Activated naive CD8-positive, alpha-beta T cell treated with anti-CD3 and anti-CD28 coated beads, Interleukin-2, amount 10 ng/mL, durations not matched to agents 7 days and 5 days (primary cell): ENCODE measurements at places on chromosomes 4 and X. TPM values are rescaled to one million over a fixed set of nuclear protein-coding genes. Genes with fewer than 3 reads are reported as not detected.
A peak's percentile ranks its signal among the peaks of the same experiment; 100 is the strongest.

- peaks cover 23% of the 10 kb centered on the region for H3K36me3 ChIP-seq
- peak overlapping the region; percentile 78 for H3K4me3 ChIP-seq
- DNase-seq = no peak
These were observed 21.9 kb downstream of the LEF1 start for GRCh38 chr4:108146819-108147218.

- H3K4me3 ChIP-seq = peak overlapping the region; percentile 63
- peaks cover 35% of the 10 kb centered on the region for H3K4me1 ChIP-seq
- no peaks in the 10 kb centered on the region for H3K27me3 ChIP-seq
- H3K36me3 ChIP-seq = no peaks in the 10 kb centered on the region
- peak overlapping the region; percentile 99 for H3K27ac ChIP-seq
- peak; percentile 63 for DNase-seq
These were observed 9.4 kb downstream of the TMEM187 start for GRCh38 chrX:153981771-153982533.

- no peak for DNase-seq
- H3K27ac ChIP-seq = no peak overlapping the region
- H3K36me3 ChIP-seq = peaks cover 3% of the 10 kb centered on the region
- no peaks in the 10 kb centered on the region for H3K27me3 ChIP-seq
These were observed 275.4 kb downstream of the ARHGAP10 start for GRCh38 chr4:148007314-148007760.

Gene PNMA5
- total RNA-seq = 0.17 TPM

Gene PNMA3
- total RNA-seq = 5.7 TPM

Gene ARL13A
- not detected for total RNA-seq
